Heart right ventricle (tissue), 16 donors: ENCODE measurements at places on chromosomes 11 and 22.

DNA sequence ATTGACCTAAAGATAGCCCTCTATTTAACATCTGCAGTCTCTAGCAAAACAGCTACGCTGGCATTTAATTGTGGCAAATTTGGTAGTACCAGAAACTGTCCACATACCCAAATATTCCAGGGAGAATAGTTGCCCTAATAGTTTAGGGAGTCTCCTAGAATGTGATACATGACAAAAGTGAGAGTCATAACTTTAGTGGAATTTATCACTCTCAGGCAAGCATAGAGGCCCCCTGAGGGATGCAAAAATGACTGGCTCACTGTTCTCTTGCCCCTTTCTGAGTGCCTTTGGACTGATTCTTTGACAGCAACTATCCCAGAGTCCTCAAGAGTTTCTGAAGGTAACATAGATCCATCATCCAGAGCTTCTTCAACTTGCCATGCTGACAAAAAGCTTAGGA lies 2.3 kb upstream of the OR51B4 start:
- no peak for DNase-seq

DNA sequence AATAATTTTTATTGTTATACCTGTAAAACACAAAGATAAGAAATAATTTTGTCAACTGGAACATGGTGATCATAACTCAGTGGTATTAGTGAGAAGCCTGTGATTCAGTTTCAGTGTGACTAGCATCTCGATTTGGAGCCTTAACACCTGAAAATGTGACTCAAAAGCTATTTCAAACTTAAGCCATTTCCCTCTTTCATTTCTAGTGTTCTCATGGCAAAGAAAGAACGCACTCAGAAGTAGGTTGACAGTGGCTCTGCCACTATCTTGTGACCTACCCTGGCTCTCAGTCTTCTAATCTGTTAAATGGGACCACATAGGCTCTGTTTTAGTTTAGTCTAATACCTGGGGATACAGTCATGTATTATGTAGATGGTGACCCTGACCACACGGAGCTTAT lies 62.7 kb downstream of the ISX start:
- no peak for DNase-seq

- DNase-seq, result no peak
Measured at GRCh38 chr22:48952256-48953102, 875.2 kb downstream of the BRD1 start.

GRCh38 chr11:68117853-68118470 lies 3.2 kb downstream of the CHKA start:
- no peak for DNase-seq

- no peak for DNase-seq
Measured at GRCh38 chr11:130115218-130115617, 44.4 kb upstream of the ST14 start.
